ENCODE measurements at places on chromosomes 12 and 14.

- no peak for DNase-seq
Observed at GRCh38 chr14:67162385-67162784, 26.9 kb upstream of the GARIN2 start.

- DNase-seq: no peak
Observed at GRCh38 chr14:25122211-25122610, 72.3 kb upstream of the STXBP6 start.

GRCh38 chr14:81594012-81594411, 60.4 kb upstream of the SEL1L start:
- no peak for DNase-seq

GRCh38 chr12:5138845-5139244, 95.2 kb downstream of the KCNA5 start:
- DNase-seq: no peak

DNA sequence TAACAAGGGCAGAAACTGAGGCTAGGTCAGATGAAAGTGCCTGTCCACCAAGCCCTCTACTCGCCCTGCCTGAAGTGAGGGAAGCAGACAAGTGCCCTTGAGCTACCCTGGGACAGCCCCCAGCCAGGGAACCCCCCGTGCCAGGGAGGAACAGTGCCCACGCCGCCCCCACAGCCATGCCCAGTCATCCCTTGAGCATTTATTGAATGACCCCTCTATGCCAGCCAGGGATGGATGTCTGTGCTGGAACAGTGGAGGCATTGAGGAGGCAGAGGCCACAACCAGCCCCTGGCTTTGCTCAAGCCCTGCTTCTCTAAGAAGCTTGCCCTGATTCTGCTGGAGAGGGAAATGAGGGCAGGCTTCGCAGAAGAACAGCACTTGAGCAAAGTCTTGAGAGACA, 3.7 kb upstream of the AQP6 start:
- DNase-seq: no peak

DNA sequence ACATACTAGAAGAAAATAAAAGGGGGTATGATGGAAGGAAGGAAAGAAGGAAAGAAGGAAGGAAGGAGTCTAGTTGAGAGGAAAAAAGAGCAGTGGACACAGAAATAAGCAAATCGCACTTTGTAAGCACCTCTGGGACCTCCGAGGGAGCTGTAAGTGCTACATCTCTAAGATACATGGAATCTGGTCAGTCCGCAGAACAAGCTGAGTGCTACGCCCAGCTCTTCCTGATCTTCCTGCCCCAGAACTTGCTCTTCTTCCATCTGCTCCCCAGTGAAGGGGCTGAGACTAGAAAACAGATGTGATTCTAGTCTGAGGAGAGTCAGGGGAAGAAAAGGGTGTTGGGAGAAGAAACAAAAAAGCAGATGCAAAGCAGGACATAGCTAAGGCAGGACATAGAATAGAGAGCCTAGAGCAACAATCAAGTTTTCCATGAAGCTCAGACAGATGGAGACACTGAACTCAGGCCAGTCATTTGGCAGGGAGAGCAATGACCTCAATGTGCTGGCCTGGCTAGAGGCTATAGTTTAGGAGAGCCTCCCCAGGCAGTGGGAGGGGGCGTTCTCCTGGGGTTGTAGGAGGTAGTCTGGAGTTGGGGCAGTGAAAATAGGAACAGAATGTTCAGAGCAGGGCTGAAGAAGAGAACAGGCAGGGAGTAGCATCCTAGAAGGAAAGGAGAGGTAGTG, 1.7 kb upstream of the MFAP5 start:
- no peak for DNase-seq

- DNase-seq: no peak
Observed at GRCh38 chr14:105167303-105168092, 1.1 kb downstream of the JAG2 start.

- DNase-seq: no peak
Observed at GRCh38 chr12:128842579-128842978, 10.7 kb upstream of the GLT1D1 start.

- no peak for DNase-seq
Observed at GRCh38 chr14:92511453-92512238, 1.9 kb upstream of the RIN3 start.

DNA sequence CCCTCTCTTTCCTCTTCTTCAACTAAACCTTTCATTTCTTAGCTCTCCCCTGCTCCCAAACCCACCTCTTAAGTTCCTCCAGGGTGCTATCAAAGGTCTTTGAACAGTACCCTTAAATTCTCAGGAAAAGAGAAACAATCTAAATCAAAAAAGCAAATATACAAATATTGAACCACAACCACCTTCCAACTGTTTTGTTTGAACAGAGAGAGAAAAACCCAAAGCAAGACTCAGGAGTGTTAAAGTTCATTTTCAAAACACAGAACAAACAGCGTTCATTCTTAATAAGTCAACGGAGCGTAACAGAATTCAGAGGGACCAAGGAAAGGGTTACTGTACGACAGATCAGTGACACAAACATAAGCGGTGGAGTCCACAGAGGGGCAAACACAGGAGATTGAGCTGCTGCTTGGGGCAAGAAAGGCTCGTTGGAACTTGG, 73.3 kb downstream of the NDUFA12 start:
- DNase-seq: no peak

- no peak for DNase-seq
Observed at GRCh38 chr14:24182110-24182882, 6.3 kb downstream of the IPO4 start.

GRCh38 chr12:67677166-67677565, 28.6 kb downstream of the DYRK2 start:
- no peak for DNase-seq

- peak; percentile 91 for DNase-seq
Observed at GRCh38 chr12:92403210-92404175, 257.8 kb upstream of the BTG1 start.

- DNase-seq: no peak
Observed at GRCh38 chr14:68482772-68483395, 310.0 kb downstream of the ZFP36L1 start.

DNA sequence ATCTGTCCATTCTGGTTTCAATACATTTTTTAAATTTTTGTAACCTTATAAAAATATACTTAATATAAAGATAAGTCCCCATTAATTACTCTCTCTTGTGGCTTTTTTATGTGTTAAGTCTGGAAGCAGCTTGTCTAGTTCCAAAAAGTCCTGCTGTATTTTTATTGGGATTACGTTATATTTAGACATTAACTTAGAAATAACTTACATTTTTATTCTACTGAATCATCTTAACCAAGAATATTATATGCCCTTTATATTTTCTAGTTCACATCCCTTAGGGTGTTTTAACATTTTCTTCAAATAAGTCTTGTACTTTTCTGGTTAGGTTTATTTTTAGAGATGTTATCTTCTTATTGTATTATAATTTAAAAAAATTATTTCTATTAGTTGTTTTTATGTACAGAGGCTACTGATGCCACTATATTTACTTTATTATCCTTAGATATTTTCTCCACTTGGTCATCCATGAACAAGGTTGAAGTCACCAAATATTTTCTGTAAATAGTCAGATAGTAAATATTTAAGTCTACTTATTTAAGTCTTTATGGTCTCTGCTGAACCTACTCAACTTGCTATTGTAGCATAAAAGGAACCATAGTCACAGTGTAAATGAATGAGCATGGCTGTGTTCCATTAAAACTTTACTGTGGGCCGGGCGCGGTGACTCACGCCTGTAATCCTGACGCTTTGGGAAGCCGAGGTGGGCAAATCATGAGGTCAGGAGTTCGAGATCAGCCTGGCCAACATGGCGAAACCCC, 132.4 kb upstream of the NEDD1 start:
- no peak for DNase-seq

DNA sequence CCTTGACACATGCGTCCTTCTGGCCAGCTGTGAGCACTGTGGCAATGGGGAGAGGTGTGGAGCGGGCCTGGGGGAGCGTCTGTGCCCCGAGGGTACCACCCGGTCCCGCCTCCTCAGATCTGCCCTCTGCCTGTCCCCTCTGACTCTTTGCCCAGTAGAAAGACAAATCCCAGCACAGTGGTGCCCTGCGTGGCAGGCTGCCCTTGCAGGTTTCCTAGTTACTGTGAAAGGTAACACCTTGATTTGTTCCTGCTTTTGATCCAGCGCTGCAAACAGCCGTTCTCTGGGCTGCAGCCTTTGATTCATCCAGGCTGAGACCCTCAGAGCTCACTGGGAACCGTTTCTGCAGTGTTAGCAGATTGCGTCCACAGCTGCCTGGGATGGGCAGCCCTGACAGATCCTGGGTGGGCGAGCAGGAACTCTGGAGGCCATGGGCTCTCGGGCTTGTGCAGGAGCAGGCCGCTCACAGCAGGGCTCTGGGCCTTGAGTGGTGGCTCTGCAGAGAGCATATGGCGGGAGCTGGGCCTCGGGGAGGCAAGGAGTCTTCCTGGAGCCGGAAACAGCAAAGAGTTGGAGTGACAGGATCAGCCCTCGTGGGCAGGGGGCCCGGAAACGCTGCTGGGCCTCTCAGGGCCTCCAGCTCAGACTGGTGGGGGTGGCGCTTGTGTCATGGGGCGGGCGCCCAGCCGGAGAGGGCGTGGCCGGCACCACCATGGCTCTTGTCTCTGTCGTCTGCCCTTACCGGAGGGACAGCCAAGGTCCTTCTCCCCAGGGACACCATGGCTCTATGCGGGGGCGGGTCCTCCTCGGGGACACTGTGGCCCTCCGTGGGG, 16.6 kb downstream of the FBRSL1 start:
- peak; percentile 84 for DNase-seq

GRCh38 chr14:28348797-28349196, 417.8 kb upstream of the FOXG1 start:
- no peak for DNase-seq

GRCh38 chr12:71431991-71432390, 7.6 kb upstream of the LGR5 start:
- DNase-seq: no peak

- DNase-seq: no peak
Observed at GRCh38 chr12:112950701-112951100, 12.4 kb downstream of the OAS3 start.

Measured in CMK (cell line).